ENCODE measurements at places on chromosomes 16 and 17. TPM values are rescaled to one million over a fixed set of nuclear protein-coding genes. Genes with fewer than 3 reads are reported as not detected.

The PNMT gene
- total RNA-seq: not detected

The SP6 gene
- 1.2 TPM for total RNA-seq

GRCh38 chr17:32486111-32486700 lies 587 bp upstream of the CDK5R1 start:
- no peak for DNase-seq

DNA sequence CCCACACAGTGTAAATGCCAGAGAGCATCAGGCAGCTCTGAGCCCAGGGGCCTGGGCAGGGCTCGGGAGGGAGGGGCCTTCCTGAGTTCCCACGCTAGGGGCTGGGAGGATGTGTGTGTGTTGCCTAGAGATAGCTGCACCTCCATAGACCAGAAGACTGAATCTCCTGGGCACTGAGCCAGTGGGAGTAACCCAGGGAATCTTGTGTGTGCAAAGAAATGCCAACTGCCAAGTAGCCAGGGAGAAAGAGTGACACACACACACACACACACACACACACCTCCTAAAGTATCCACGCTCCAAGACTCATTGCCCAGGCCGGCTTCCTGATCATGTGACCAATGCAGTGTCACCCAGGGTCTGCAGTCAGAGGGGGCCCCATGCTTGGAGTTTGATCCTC lies 166.2 kb upstream of the RPL38 start:
- peak; percentile 19 for DNase-seq

- DNase-seq: peak; percentile 84
Measured at GRCh38 chr17:38451030-38451839, 23.0 kb downstream of the ARHGAP23 start.

DNA sequence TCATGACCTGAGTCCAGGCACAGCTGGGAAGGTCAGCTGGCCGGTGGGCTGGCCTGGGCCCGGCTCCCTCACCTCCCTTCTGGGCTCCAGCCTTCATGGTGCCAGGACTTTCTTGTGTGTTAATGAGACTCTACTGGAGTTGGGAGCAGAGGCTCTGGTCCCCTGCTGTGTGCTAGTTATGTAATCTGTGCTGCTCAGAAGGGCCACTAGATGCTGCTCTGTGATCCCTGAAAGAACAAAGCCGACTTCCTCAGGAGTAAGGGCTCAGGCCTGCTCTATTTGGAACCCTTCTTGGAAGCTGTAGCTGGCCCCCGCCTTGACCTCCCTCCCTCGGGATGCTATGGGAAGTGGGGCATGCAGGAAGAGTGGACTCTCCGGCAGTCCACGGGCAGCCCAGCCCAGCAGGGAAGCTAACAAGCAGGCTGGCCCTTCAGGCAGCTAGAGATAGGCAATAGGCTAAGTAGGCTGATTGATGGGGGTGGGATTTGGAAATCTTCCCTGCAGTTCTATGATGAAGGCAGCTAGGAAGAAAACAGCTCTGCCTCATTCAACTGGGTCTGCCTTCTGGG lies 3.3 kb upstream of the CDK5R1 start:
- peak; percentile 60 for DNase-seq
